ENCODE measurements at places on chromosomes 7 and 10.

GRCh38 chr10:21689881-21690280, 155.8 kb downstream of the MLLT10 start:
- no peak for DNase-seq

DNA sequence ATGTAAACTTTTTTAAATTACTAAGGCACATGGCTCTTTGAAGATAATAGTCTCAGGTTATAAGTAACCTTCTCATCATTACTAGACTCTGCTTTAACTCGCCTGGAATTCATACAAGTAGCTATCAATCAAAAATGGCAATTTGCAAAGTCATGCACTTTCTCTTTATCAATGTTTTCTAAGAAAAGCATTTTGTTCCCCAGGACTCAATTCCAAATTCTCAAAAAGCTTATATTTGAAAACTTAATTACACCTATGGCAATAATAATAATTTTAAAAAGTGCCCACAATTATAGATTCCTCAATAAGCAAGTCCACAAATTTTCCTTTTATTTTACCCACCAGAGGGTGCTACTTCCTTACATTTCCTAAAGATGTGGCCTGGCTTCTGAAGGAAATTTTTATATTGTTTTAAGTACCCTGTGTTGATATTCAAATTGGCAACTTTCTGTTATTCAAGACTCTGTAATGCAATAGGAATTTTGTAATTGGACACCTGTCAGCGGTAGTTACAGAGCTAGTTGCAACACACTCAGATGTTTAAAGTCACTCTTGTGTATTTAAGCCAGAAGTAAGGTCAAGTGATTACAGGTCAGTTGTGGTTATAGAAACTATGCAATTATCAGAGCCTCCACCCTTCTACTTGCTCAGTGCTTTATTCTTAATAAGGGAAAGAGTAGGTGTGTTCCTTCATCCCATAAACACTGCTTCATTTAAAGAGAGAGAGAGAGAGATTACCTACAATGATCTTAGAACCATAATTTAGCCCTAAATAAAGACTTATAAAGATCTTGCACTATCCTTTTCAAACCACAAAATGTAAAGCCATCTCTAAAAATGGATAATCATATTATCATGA, 47.1 kb upstream of the HYAL4 start:
- DNase-seq, result no peak

GRCh38 chr7:108613949-108614381, 44.3 kb downstream of the DNAJB9 start:
- no peak for DNase-seq

DNA sequence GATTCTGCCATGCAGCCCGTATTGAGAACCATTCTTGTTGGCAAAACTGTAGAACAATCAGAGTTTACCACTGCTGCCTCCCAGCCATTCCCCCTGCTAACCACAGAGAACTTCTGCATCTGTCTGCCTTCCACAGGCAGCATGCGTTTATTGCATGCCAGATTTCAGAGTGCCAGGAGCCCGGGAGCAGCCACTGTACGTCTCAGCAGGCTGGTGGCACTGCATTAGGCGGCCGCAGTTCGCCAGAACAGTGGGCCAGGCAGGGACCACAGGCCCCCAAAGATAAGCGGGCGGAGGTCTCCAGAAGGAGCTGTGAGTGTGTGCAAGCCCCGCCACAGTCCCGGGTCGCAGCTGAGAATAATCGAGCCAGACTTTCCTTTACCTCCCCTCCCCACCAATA, 31.8 kb downstream of the ZNF467 start:
- no peak for DNase-seq

DNA sequence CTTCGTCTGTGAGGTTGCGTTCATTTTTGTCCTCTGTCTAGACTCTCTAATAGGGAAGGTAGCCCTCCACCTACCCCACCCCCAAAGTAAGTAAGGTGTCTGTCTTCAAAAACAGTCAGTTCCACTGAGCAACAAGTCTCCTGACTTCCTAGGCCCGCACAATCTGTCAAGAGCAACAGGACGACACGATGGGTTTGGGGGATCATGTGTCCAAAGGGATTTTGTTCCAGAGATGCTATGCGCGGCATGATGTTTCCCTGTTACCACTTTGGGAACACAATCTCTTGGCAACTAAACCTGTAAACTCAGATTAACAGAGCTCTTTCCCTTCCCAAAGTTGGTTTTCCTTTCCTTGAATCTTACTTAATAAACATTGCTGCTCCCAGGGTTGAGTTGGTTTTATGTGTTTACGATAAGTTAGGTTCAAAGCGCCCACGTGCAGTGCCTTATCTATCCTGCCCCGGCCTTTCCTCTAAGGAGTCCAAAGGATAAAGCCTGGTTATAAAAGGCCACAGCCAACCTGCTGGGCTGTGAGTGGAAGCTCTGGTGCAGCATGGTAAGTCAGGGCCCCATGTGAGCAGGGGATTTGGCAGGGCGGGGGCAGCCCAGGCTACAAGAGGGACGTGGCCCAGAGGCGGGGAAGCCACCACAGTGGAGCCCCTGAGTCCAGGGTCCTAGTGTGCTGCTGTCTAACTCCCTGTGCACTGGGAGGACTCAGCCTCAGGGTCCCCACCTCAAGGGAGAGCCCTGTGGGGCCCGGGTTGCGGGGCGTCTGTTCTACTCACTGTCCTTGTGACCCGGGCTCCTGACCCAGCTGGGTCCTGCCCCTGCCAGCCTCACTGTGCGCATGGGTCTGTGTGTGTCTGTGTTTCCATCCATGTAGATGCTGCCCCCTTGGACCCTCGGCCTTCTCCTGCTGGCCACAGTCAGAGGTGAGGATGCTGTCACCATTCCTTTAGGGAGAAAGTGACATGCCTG, at the start of gene PNLIPRP2:
Gene PNLIPRP2, plus strand, starts transcription at position 531 of the 978 bp plus-strand sequence.
- DNase-seq, result no peak

DNA sequence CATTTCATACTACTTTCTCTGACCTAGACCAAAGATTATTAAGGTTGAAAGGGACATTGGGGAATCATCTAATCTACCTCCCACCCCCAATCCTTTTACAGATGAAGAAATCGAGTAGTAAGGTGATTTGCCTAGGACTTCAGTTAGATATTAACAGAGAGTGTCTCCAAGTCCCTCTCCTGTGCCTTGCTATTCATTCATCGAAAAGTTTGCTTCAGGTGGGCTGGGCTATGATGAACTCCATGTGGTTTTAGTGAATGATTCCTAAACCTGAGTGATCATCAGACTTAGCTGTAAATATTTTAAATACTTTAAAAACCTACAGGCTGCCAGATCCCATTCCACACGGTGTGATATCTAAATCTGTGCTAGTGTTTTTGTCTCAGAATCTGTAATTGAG, 259.4 kb upstream of the SORCS1 start:
- DNase-seq, result no peak

Measured in type B pancreatic cell (in vitro differentiated cells).